Activated CD4-positive, alpha-beta T cell treated with anti-CD3 and anti-CD28 coated beads for 4 hours (primary cell): ENCODE measurements at places on chromosomes 16 and 17.

DNA sequence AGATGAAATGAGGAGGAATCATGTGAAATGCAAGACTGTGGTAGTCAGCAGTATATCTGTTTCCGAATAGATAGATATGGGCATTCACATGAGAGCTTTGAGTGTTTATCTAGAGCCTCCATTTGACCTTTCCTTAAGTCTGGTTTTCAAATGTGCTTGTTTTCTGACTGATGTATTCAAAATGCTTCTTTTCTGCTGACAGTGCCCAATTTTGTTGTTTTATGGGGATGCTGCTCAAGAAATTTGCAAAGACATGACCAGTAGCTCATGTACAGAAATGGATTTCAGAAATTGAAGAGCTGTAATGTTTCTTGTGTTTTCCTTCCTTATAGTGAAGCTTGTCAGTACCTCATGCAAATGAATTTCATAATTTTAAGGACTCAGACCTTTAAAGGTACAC, 903.4 kb upstream of the CDH8 start:
- DNase-seq = no peak

DNA sequence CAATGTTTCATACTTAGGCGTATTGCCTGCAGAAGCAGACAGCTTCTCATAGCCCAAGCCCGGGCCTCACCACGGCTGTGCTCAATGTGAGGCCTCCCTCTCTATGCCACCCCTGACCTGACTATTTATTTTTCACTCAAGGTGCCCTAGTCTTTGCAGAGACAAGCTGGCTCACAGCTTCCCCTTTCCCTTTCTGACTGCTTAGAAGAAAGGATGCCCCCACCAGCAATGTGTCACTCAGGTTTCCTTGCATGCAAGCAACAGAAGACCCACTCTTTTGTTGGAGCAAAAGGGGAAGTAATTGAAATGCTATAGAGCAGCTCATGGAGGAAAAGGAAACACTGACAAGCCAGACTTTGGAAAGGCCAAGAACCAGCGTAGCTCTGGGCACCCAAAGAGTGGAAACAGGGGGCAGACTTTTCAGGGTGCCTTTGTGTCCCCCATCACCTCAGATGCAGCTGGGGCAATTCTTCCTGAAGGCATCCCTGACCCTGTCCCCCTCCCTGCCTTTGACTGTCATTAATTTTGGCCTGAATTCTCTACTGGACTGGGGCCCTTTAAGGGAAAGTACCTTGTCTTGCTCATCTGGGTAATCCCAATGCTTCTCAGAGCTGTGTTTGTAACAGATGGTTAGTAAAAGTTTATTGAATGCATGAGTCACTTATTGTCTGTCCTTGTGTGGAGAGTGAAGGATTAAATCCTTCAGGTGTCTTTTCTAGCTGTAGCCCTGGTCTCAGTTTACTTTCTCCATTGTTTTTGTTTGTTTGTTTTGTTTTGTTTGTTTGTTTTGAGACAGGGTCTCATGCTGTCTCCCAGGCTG, 17.8 kb downstream of the RGS9 start:
- DNase-seq = no peak

DNA sequence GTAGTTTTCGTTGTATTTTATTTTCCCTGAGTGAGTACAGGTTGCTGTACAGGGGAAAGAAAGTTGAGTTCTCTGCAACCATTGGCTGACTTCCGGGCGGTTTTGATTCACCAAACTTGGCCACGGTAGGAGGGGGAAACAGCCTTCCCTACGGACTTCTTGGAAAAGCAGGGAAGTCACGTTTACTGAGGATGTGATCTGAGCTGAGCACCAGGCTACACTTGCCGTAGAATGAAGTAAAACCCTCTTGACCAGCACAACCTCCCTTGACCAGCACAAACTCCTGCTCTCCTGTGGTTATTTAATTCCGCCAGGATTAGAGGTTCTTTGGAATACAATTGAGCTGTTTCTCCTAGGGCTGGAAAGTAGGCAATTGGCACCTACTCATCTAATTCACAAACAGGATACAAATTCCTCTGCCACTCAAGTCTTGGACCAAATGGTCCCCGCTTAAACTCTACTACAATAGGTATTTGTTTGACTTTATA, 242.0 kb upstream of the RBFOX1 start:
- DNase-seq = no peak

DNA sequence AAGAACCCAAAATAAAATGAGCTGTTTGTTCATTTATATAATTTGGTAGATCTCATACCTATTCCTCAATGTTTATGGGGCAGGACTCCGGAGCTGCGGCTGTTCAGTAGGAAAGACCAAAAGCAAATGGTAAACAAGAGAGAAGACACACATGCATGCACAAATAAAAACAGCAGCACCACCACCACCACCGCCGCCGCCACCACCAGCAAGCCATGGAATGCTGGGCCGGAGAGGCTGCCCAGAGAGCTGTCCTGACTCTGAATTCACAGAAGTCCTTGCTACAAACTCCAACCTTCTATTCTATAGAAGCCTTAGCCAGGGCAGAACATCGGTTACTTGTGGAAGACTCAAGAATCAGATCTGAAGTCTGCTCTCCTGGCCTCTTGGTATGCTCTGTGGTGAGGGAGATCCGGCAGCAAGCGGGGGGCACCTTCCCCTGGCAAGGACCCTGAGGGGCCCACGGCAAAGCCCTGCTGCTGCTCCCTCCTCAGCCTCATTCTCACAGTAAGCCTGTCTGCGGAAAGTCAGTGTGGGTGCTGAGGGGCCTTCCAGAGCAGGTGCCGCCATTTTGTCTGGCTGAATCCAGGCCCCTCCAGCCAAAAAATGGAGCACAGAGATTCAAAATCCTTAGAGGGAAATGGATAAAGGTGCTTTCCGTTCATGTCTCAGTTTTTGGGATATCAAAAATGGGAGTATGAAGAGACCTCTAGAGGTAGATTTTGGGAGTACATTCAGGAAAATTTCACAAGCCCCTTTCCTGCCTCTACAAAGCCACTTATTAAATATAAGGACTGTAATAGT, 6.4 kb upstream of the FOXJ1 start:
- no peak for DNase-seq

GRCh38 chr16:16042076-16042475, 92.7 kb downstream of the ABCC1 start:
- DNase-seq = no peak

DNA sequence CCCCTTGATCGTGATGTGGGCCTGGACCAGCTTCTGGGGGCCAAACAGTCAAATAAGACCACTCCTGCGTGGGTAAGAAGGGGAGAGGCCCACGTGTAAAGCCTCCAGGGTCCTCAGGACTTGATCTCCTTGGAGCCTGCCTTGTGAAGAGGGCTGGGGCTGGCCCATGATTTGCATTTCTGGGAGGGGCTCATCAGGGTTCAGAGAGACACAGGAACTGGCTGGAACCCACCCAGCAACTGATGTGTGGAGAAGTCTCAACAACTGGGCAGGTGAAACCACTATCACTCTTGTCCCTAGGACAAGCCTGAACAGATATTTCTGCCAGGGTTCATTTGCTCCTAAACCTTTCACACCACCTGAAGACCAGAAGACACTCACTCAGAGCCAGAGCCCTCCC, 214.7 kb downstream of the ZNF423 start:
- DNase-seq = no peak

- DNase-seq = no peak
Observed at GRCh38 chr16:72455743-72456659, 284.0 kb upstream of the PMFBP1 start.

- no peak for DNase-seq
Observed at GRCh38 chr16:4917117-4917516, 19.8 kb downstream of the PPL start.

- no peak for DNase-seq
Observed at GRCh38 chr17:50767446-50767845, at the start of gene ANKRD40CL. Gene ANKRD40CL, minus strand, starts transcription at chr17:50767518. Its CDS starts 605 bp downstream, at chr17:50766913.

DNA sequence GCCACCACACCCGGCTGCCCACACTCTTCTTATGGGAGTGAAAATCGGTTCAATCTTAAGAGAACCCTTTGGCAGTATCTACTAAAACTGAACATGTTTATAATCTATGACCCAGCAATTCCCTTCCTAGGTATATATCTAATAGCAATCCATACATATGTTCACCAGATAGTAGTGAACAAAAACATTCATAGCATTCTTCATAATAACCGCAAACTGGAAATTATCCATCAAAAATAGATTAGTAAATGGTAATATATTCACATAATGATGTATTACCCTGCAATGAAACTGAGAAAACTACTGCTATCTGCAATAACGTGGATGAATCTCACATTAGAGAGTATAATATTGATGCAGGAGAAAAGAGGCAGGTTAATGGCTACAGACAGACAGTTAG, 23.1 kb downstream of the COPRS start:
- no peak for DNase-seq

- DNase-seq = no peak
Observed at GRCh38 chr17:4950746-4951204, at the start of gene ENO3. Gene ENO3, plus strand, starts transcription at chr17:4951119. Its CDS starts 711 bp downstream, at chr17:4951830.

- DNase-seq = no peak
Observed at GRCh38 chr17:10130677-10131076, 67.7 kb downstream of the GAS7 start.

GRCh38 chr17:38558728-38559050, 47.1 kb downstream of the SRCIN1 start:
- DNase-seq = no peak
